ENCODE measurements at places on chromosomes 5 and 9. TPM values are rescaled to one million over a fixed set of nuclear protein-coding genes. Genes with fewer than 3 reads are reported as not detected.

The PKD2L2 gene
- polyA plus RNA-seq = not detected

The BNC2 gene
- 0.81 TPM for polyA plus RNA-seq

The ANKRA2 gene
- 11.1 TPM for polyA plus RNA-seq

The HMCN2 gene
- polyA plus RNA-seq = not detected

The TRMO gene
- 21.7 TPM for polyA plus RNA-seq

The ZBED3 gene
- 2.4 TPM for polyA plus RNA-seq

The HTR1A gene
- polyA plus RNA-seq = not detected

The AK1 gene
- 50.8 TPM for polyA plus RNA-seq

The PCDHB6 gene
- not detected for polyA plus RNA-seq

The ACTL7B gene
- not detected for polyA plus RNA-seq

GRCh38 chr5:138132543-138132942 lies 6.7 kb downstream of the NME5 start:
- no peak for DNase-seq

GRCh38 chr9:124000161-124000783 lies 11.3 kb upstream of the LHX2 start:
- DNase-seq = no peak

DNA sequence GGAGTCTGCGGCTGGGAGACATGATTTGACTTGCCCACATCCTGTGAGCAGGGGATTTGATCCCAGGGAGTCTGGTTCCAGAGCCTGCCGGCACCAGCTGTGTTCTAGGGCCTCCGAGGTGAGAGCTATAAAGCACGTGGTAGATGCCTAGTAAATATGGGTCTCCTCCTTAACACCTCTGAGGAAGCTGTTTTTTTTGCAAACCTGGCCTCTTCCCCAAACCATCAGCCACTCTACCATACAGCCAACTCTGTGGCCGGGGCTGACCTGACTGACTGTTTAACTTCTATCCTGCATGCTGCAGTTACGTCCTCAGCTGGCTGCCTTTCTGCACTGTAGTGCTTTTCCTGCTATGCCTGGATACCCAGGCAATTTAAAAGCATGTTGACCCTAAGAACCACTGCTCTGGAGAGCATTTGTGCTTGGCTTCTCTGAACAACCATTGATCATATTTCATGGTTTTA lies 220.5 kb downstream of the SLIT3 start:
- DNase-seq = no peak

- DNase-seq = no peak
Observed at GRCh38 chr5:150140830-150141229, 14.8 kb downstream of the PDGFRB start.

- no peak for DNase-seq
Observed at GRCh38 chr5:34905564-34905963, 9.7 kb downstream of the RAD1 start.

DNA sequence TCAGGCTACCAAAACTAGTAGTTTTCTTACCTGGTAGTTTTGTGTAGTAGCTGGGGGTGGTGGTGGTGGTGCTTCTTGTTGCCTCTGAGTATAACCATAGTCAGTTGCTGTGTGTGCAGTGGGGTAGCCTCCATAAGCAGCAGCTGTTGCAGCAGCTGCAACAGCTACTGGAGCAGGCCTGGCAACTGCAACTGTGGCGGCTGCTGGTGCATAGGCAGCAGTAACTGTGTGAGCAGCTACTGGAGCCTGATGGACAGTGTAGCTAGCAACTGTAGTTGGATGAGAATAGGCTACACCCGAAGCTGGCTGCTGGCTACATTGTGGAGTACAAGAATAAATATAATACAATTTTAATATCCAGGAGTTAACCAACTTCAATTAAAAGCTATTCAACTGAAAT lies 24.7 kb downstream of the ZFR start:
- no peak for DNase-seq

- DNase-seq = no peak
Observed at GRCh38 chr5:59583810-59584562, 309.5 kb downstream of the PDE4D start.

DNA sequence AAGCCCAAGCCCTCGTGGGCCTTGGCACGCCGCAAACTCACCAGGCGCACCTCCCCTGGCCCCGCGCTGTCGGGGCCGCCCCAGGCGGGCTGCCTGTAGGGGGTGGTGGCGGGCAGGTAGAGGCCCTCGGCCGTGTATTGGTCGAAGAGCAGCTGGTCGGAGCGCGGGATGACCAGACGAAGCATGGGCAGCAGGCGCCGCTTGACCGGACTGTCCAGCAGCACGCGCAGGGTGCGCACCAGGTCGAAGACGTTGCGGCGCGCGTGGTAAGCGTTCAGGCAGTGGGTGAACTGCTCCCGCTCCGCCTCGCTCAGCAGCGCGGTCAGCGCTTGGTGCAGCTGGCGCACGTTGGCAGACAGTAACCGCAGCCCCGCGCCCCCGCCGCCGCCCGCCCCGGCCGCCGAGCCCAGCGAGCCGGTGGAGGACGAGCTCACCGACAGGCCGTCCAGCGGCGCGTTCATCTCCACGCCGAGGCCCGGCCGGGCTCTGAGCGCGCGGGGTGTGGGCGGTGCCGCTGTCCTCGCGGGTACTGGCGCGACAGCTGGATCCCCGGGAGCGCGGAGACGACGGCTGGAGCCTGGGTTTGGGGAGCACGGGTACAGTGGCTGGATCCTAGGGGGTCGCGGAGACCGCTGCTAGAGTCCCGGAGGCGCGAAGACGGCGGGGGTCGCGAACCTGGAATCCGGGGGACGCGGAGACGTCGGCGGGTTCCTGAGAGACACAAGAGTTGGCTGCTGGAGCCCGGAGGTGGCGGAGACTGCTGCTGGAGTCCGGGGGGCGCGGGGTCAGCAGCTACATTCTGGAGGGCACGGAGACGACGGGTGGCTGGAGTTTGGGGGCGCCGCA lies 709 bp downstream of the WHRN start:
- DNase-seq = peak; percentile 74

DNA sequence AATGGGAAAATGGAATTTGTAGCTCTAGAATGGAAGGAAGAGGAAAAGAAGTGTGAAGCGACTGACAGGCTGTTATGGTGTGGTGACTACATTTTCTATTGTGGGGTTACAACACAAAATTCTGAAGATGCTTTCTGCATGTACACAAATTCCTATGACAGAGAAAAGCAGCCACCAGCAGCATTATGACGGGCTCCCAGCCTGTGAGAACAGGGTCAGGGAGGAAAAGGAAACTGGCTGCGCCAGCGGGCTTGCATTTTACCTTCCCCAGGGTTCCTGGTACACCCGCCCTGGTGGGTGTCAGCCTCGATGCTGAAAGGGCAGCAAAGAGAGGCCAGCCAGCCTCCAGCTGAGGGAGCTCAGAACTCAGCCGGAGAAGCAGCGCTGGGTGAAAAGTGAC lies 41.0 kb downstream of the DDX31 start:
- DNase-seq = no peak

DNA sequence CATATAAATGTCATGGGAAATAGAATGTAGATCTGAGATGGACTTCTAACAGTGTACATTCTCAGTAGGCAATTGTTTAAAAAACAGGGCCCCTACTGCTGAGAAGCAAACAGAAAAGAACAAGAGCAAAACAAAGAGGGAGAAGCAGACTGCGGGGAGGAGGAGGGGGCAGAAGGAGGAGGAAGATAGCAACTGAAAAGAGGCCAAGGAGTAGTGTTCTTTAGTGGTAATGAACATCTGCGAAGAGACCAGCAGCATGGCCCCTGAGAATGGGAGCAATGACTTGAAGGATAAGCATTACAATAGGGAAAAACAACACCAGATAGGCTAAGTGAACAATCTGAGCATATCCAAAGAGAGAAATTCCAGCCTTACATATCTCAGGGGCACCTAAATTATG lies 36.8 kb downstream of the HAPLN1 start:
- DNase-seq = no peak

- peak; percentile 70 for DNase-seq
Observed at GRCh38 chr9:90607701-90608516, 34.7 kb downstream of the DIRAS2 start.

GRCh38 chr5:28117691-28118090 lies 1079.3 kb upstream of the CDH9 start:
- DNase-seq = no peak

- no peak for DNase-seq
Observed at GRCh38 chr9:101271102-101271501, 113.7 kb downstream of the BAAT start.
